Substantia nigra (tissue), 51 donors: ENCODE measurements at places on chromosomes 11 and 22.

- DNase-seq, result no peak
These were observed 80.9 kb downstream of the INSC start for GRCh38 chr11:15195454-15196200.

DNA sequence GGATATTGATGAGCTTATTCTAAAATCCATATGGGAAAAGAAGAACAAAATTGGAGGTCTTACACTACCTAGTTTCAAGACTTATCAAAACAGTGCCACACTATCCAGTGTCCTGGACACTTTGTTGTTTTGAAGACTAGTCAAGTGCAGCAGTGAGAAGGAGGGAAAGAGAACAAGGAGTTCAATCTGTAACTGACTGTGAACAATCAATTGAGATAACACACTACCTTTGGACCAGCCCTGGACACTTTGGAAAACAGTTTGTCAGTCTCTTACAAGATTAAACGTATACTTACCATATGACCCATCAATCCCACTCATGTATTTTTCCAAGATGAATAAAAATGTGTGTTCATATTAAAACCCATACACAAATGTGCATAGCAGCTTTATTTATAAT lies 10.0 kb upstream of the CSTF3 start:
- DNase-seq, result no peak

GRCh38 chr11:5701055-5701577 lies 11.5 kb downstream of the TRIM22 start:
- DNase-seq, result no peak

DNA sequence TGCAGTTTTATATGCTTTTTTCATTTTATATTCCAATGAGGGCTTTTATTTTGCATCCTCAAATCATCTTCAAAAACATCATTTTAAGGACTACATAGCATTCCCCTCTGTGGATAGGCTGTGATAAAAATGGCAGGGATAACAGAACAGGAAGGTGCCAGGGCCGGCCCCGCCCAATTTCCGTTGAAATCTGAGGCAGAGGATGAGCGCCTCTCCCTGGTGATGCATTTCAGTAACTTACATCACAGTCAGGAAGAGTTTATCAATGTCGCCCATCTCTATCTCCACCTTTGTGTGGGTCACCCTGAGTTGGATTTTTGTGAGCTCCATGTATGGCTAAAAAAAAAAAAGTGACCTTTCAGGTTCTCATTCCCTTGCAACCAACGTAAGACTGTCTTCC lies 201.6 kb downstream of the DSCAML1 start:
- DNase-seq, result no peak

DNA sequence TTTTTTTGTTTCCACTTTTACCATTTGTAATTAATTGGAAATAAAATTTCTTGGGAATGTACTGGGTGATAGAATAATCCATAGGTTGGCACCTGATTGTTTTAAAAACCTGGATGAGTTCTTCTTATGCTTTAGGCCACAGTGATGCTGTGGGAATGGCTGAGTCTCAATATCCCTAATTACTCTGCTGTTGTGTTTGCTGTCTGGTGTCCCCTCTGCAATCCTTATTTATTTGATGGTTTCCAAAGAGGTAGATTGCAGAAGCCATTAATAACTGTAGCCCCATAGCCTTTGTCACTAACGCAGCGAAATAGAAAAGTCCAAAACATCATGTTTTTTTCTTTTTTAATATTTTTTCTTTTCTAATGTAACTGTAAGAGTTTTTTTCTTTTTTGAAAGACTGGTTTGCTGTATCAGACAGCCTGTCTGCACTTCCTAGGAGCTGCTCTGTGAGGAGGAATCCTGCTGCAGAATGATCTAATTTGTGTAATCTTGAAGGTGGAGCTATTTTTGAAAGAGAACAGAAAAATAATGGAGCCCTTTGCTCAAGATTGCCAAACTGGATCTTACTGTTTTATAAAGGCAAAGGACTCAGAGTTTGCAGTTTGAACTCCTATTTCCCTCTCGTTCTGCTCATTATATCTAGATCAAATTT lies 14.9 kb downstream of the PACS1 start:
- DNase-seq, result no peak

GRCh38 chr22:23823331-23823791 lies 15.4 kb downstream of the DERL3 start:
- no peak for DNase-seq

DNA sequence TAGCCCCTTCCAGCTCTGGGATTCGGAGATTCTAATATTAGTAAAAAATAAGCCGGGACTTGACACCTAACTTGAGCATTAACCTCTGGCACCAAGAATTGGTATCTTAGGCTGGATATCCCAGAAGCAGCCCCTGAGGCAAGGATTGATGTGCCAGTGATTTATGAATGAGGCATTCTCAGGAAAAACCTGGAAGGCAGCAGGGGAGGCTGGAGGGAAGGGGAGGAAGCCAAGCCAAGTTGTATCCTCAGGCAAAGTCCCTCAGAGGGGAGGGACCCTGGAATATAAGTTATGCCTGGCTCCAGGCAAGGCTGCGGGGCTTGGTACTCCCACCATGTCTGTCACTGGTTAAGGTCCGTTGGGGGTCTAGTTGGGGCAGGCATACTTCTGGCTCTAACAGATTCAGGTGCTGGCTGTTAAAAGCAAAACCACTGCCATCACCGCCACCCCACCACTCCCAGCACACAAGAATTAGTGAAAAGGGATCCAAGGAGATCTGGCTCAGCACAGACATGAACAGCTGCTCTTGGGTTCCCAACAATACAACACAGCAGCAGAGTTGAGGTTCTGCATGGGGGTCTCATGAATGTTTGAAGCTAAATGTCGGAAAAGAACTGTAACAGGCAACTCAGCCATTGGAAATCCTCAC lies 29.8 kb downstream of the LMO2 start:
- DNase-seq, result no peak

- peak; percentile 36 for DNase-seq
These were observed 13.5 kb upstream of the INSC start for GRCh38 chr11:15101072-15101709.

GRCh38 chr11:108824545-108824944 lies 159.7 kb downstream of the DDX10 start:
- DNase-seq, result no peak
